ENCODE measurements at places on chromosomes 4 and X.
A peak's percentile ranks its signal among the peaks of the same experiment; 100 is the strongest.

GRCh38 chr4:126779436-126780166, 853.2 kb upstream of the INTU start:
- DNase-seq, result no peak

DNA sequence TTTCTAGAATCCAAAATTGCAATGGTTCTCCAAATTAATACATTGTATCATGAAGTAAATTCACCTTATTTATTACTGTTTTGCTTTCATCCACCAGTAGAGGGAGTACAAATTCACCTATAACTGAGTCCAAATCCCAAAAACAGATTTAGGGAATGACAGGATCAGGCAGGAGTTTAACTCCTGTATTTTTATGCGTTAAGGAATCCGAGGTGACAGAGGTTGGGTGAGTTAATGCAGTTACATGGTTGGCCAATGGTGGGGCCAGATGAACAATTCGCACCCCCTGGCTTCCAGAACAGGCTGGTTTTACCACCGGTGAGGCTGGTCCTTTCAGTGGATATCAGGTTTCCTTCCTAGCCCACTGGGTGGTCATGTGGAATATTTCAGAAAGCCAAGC, 82.4 kb downstream of the MTNR1A start:
- DNase-seq, result peak; percentile 25

DNA sequence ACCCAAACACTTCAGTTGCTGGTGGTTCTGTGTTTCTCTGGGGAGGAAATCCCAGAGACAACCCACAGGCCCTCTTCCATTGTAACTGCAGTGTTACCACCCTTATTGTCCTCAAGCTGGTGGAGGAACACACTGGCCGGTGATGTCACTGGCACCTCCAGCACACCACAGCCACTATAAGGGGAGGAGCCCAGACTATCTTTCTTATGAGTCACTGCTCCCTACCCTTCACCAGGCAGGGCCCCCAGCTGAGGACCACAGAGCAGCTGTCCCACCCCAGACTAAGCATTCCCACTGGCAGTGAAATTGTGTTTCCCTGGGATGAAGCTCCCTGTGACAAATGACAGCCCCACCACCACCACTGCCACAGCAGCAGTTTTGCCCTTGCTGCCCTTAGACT, 171.8 kb upstream of the FGF16 start:
- DNase-seq, result no peak

GRCh38 chrX:81957900-81958545, 756.1 kb downstream of the SH3BGRL start:
- no peak for DNase-seq

GRCh38 chr4:41967392-41967791, 14.2 kb upstream of the DCAF4L1 start:
- no peak for DNase-seq

DNA sequence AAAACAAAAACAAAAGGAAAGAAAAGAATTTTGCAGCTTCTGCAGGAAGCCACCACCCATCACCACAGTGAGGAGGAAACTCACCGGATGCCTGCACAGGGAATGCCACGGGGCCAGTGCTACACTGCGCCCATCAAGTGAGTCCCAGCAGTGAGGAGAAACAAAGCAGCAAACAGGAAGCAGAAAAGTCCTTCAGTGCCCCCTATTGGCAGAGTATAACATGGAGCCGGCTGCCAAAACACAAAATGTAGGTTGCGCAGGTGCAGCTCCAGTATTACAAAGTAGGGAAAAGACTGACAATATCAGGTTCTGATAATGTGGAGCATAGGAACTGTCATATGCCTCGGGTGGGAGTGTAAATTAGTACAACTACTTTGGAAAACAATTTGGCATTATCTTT, 23.3 kb upstream of the SCML2 start:
- DNase-seq, result no peak

DNA sequence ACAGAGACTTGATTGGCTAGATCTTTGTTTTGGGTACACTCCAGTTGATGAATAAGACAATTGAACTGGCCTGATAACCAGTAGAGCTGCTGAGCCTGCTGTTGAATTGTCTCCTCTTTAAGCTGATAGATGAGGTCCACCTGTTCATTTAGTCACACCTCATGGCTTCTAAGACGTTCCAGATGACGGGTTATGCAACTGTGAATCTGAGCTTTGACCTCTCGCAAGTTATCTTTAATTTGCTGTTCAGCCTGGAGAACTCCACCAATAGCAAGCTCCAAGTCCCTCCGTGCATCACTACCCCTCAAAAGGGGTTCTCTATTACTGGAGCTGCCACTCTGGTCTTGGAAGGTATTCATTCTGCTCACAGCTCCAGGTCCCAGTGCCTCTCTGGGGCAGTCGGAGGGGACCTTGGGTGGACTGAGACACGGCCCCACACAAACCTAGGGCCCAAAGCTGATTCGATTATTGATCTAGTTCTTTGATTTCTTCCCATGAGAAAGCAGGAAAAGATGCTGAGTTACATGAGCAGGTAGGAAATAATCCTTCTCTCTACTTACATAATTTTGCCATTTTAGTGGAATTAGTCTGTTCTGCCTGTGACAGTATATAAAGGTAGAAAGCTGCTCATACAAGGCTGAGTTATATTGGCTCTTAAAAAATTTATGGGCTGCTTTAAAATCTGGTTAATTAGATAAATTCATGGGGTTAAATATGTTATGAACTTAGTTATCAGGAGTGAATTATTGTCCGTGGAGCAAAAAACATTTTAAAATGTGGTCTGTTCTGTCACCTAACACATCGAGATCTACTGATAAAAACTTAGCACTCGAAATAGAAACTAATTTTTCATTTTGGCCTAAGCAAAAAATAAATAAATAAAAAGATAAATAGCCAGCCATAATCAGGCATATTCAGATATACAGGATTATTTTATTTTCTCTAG, 6.8 kb downstream of the MMAA start:
- no peak for DNase-seq

DNA sequence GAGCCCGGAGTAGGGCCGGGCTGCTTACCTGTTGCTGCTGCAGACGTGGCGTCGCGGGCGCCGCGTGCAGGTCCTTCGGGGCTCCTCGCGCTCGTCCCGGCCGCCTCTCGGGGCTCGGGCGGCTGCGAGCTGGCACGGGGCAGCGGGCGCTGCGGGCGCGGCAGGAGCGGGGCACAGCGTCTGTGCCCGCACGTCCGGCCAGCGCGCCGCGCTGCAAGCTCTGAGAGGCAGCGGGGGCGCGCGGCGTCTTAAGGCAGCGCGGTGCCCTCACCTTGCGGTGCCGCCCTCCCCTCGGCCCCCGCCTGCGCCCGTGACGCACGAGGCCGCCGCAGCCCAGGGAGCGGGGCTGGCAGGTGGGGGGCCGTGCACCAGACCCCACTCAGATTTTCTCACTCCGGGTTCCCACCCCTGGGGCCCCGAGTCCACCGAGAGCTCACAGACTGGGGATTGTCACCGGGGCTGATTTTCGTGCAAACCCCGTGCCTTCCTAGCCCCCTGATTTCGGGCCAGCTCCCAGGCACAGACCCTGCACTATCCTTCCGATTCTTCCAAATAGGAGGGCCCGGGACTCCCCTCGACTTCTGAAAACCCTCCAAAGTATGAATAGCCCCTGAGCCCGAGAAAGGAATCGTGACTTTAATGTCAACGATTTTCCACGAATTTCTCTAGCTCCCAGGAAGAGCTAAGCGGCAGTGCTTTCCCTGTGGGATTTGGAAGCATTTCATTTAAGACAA, at the start of gene GPR101:
Gene GPR101 (minus strand): TSS at position 222 of the 734 bp plus-strand sequence. CDS start 2,321 bp downstream, outside the sequence.
- DNase-seq, result no peak

GRCh38 chr4:152971053-152971452, 34.9 kb downstream of the FHDC1 start:
- DNase-seq, result no peak

- no peak for DNase-seq
Measured at GRCh38 chr4:76657443-76657842, 222.4 kb downstream of the SHROOM3 start.

DNA sequence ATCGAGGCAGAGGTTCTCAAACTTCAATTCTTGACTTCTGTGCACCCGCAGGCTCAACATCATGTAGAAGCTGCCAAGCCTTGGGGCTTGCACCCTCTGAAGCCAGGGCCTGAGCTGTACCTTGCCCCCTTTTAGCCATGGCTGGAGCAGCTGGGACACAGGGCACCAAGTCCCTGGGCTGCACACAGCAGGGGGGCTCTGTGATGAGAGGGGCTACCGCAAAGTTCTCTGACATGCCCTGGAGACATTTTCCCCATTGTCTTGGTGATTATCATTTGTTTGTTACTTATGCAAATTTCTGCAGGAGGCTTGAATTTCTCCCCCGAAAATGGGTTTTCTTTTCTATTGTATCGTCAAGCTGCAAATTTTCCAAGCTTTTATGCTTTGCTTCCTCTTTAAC, 4.9 kb upstream of the MAGEB17 start:
- DNase-seq, result no peak

GRCh38 chr4:76665153-76665552, 230.1 kb downstream of the SHROOM3 start:
- no peak for DNase-seq

DNA sequence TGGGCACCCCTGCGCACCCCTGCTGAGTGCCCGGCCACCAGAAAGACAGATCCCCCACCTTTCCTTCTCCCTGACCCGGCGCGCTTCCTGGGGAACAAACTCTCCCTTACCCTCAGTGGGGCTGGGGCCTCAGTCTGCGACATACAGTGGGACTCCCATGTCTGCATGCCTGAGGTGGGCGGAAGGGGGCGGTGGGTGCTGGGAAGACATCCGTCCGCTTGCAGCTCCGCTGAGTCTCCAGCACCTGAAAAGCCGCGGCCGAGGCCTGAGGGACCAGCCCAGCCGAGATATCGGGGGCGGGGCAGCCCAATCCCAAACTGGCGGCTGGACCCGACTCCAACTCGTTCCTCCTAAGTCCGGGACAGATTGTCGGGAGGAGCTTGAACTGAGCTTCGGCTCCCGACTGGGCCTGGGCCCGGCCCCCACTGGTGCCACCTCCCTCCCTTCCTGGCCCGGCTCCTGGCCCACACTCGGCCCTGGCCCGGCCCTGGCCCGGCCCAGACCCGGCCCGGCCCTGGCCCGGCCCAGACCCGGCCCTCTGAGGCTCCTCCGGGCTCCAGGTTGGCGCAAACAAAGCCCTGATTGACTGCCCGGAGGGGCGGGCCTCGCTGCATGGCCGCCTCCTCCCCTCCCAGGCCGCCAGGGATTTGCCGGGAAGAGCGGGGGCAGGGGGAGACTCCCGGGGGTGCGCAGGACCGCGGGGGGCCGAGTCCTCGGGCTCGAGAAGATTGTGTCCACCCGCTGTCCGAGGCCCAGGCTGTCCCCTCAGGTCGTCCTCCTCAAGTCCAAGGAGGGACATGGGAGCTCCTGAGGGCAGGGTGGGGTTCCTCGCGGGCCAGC, 877 bp upstream of the SLC16A2 start:
- no peak for DNase-seq

DNA sequence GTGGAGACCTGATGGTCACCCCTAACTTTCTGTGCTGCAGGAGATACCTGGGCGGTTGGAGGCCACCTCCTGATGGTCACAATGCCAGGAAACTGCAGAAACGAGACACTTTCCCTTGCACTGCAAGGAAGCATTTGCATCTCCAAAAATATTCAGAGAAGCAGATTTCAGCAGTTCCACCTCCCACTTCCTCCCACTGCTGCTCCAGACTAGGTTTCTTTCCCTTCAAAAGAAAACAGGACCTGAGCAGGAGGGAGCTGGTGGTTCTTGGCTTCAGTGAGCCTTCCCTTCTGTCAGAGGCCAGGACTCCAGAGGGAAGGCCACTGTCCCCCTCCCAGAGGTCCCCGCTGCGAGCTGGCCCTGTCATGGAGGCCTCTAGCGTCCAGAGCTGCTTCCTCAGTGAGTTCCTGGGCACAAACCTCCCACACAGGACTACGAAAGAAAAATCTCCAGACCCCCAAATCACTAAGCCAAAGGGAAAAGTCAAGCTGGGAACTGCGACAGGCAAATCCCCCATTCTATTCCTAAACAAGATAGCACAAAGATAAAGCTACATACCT, 35.9 kb downstream of the GPM6B start:
- no peak for DNase-seq

DNA sequence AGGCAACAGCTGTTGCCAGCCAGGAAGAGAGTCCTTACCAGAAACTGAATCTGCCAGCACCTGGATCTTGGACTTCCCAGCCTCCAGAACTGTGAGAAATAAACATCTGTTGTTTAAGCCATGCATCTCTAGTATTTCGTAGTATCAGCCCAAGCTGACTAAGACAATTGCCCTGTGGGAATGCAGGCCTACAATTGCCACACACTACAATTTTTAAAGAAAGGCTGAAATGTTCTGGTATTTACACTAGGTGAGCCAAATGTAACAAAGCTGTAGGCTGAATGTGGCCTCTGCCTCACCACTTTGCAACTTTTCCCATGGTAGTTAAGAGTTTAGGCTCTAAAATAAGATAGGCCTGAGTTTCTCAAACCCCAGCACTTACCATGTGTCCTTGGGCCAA, 59.1 kb downstream of the SPATA18 start:
- no peak for DNase-seq

DNA sequence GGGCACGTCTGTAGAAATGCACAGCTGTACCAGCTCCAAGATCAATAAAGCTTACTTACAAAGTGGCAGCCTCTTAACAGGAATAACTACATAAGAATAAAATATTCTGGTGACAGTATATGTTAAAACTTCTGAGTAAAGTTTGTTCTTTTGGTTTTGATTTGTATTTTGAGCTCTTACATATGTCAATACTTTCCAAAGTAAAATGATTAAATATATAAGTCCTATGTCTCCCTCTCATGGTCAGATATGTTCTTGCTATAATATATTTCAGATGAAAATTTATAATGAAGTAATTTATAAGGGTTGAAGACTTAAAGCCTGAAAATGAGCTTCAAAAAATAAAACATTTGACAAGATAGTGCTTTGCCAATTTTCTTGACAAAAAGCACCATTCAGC, 254.4 kb downstream of the NPFFR2 start:
- peak; percentile 1 for DNase-seq

DNA sequence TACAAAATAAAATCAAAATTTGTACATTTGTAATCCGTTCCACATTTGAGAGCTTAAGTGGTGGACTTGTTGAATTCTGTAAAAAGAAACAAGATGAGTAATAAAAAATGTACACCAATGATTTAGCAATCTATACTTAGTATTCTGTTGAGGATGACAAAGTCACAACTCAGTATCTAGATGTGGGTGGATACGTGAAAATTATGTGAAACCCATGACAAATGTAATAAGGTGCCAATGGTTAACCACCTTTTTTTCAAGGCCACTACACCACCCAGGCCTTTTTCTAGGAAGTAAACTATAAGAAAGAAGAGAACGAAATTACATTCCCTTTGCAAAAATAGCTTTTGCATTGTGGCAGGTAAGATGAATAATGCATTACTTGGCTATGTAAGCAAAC, 77.0 kb downstream of the ATP8A1 start:
- no peak for DNase-seq

DNA sequence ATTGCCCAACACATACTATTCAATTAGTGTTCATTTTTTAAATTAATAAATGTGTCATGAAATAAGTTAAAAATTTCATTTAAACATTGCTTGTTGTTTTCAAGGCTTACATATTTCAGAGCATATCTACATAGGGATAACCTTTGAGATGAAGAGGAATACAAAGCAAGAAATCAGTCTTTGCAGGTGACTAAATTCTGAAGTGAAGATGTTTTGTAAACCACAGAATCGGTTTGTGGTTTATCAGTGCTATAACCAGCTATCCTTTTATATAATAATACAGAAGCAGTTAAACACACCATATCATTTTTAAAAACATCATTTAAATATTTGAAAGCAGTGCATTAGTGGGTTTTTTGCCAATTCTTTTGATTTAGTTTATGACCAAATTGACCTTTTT, 26.9 kb downstream of the FAM241A start:
- DNase-seq, result no peak
